ENCODE measurements at places on chromosomes 3 and 15. TPM values are rescaled to one million over a fixed set of nuclear protein-coding genes. Genes with fewer than 3 reads are reported as not detected.
A peak's percentile ranks its signal among the peaks of the same experiment; 100 is the strongest.

GRCh38 chr3:139957844-139958243, 22.9 kb downstream of the CLSTN2 start:
- DNase-seq = no peak
- H3K36me3 ChIP-seq = no peaks in the 10 kb centered on the region
- H3K4me3 ChIP-seq = no peak overlapping the region
- H3K4me1 ChIP-seq = no peaks in the 10 kb centered on the region

GRCh38 chr3:55815262-55815661, 328.2 kb upstream of the WNT5A start:
- no peak overlapping the region for H3K27ac ChIP-seq
- no peak for DNase-seq
- no peaks in the 10 kb centered on the region for H3K4me1 ChIP-seq
- H3K36me3 ChIP-seq = no peaks in the 10 kb centered on the region

DNA sequence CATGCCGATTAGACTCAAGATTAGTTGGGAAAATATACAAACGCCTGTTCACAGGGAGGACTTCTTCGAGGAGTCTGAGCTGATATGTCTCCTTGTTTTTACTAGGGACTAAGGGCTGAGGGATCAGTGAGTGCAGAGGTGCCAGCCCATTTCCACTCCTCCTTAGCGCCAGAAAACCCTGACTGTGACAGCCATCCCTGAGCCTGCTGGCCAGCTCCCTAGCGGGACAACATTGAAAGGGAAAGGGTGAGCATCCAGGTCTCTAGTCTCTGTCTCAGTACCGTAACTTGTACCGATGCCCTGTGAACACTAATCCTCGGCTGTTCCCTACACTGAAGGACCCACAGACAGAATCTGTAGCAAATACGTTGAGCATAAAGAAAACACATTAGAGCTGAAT, 243.4 kb downstream of the WNT5A start:
- no peak overlapping the region for H3K4me3 ChIP-seq
- no peak for DNase-seq
- peaks cover 13% of the 10 kb centered on the region for H3K4me1 ChIP-seq
- H3K27me3 ChIP-seq = no peaks in the 10 kb centered on the region
- H3K36me3 ChIP-seq = no peaks in the 10 kb centered on the region

DNA sequence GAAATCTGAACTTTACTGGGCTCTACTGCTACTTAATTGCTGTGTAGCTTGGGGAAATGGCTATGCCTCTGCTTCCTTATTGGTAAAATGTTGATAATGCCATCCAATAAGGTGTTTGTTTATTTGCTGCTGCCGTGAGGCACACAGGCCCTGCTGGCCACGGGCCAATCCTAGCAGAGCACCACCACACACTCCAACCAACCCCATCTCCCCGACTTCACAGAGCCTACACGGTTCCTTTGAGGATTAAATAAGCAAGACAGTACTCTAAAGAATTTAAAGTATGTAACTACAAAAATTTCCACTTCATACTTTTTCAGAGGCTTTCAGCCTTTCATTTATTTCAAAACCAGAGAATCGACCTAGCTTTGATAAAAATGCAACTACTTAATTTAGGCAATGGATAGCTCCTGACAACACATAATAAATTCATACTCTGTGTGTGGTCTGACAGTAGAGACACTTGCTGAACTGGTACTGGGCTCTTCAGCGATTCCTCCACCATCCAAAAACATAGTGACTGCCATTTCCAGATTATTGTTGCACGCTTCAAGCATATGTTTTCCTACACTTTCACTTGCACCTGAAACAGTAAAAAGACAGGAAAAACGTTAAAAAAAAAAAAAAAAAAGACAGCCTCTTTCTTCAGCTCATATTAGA, 25.3 kb downstream of the UBXN7 start:
- H3K4me3 ChIP-seq = no peak overlapping the region
- no peaks in the 10 kb centered on the region for H3K36me3 ChIP-seq
- H3K27me3 ChIP-seq = no peaks in the 10 kb centered on the region

GRCh38 chr3:186421946-186422345, 59.9 kb upstream of the DGKG start:
- peaks cover 12% of the 10 kb centered on the region for H3K4me1 ChIP-seq
- DNase-seq = no peak

GRCh38 chr3:17931131-17931530, 188.7 kb upstream of the TBC1D5 start:
- no peak for DNase-seq
- no peak overlapping the region for H3K27ac ChIP-seq
- H3K4me3 ChIP-seq = no peak overlapping the region
- H3K36me3 ChIP-seq = no peaks in the 10 kb centered on the region

DNA sequence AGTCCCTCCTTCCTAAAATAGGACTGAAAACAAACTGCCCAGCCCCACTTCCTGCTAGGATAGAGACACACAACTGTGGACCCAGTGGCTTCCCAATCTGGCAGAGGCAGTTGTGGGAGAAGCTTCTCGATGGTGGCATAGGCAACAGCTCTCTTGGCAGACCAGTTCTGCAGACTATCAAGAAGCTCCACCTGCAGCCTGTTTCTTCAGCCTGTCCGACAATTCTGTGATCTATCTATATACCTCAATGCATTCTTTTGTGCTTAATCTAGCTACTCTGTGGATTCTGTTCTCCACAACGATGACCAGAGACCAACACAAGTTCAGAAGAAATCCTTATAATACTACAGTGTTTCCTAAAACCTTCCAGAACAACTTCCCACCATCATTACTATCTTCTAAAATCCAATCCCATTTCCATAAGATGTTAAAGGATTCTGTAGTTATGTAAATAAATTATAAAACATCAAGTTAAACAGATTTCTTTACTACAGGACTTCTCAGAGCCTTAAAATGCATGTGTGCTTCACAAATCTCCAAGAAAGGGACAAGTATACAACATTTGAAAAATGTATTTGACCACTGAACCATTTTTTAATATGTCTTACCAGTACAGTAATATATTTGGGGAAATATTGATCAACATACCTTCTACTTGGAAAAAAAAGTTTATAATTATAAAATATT, 57.7 kb downstream of the IGF2BP2 start:
- DNase-seq = no peak
- no peaks in the 10 kb centered on the region for H3K4me1 ChIP-seq

- no peak for DNase-seq
- no peaks in the 10 kb centered on the region for H3K36me3 ChIP-seq
- H3K27me3 ChIP-seq = no peaks in the 10 kb centered on the region
- H3K4me3 ChIP-seq = no peak overlapping the region
- H3K27ac ChIP-seq = no peak overlapping the region
- H3K4me1 ChIP-seq = peaks cover 32% of the 10 kb centered on the region
Measured at GRCh38 chr3:63932509-63933212, 20.5 kb upstream of the SCAANT1 start.

- no peak overlapping the region for H3K27ac ChIP-seq
- H3K4me3 ChIP-seq = no peak overlapping the region
- no peaks in the 10 kb centered on the region for H3K27me3 ChIP-seq
- DNase-seq = no peak
Measured at GRCh38 chr3:159818997-159819500, 169.6 kb upstream of the IL12A start.

DNA sequence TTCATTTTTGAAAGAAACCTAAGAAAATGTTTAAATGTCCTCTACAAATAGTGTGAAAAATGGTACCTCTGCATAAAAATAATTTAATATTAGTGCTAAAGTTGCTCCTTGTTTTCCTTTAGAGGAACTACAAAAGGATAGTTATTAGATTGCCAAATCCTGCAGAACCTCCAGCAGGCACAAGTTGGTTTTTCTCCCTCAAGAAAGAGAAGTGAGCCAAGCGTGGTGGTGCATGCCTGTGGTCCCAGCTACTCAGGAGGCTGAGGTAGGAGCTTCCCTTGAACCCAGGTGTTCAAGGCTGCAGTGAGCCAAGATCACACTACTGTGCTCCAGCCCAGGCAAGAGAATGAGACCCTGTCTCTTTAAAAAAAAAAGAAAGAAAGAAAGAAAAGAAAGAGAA, 85.1 kb upstream of the TSEN2 start:
- H3K27ac ChIP-seq = no peak overlapping the region
- no peak overlapping the region for H3K4me3 ChIP-seq

DNA sequence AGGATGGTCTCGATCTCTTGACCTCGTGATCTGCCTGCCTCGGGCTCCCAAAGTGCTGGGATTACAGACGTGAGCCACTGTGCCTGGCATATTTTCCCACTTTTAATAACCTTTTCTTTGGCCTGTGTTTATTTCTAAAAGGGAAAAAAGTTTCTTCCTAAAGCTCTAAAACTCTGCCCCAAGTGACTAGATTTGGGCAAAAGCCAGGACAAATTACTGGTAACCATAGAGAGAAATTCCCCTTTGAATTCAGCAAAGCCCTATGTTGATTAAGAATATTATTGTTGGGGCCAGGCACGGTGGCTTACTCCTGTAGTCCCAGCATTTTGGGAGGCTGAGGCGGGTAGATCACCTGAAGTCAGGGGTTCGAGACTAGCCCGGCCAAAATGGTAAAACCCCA, 11.5 kb upstream of the TRPM7 start:
- no peak overlapping the region for H3K4me3 ChIP-seq
- H3K27me3 ChIP-seq = no peaks in the 10 kb centered on the region
- H3K27ac ChIP-seq = no peak overlapping the region
- no peak for DNase-seq

DNA sequence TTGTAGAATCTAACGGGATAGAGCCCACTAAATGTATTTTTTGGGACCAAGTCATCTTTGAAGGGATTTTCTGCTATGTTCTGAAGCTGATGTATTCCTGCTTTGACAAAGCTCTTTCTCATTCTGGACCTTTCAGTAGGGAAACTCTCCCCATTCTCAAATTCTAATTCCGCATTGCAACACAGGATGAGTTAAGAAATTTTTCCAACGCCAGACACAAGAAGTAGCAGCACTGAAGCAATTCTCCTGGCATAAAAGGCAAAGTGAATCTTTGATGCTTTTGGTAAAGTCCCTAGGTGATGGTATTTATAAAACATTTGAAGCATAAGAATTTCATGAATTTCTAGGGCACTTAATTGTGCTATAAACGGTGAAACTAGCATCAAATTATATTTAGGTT, 76.8 kb downstream of the ZPLD1 start:
- no peaks in the 10 kb centered on the region for H3K27me3 ChIP-seq
- no peaks in the 10 kb centered on the region for H3K4me1 ChIP-seq
- no peaks in the 10 kb centered on the region for H3K36me3 ChIP-seq
- H3K4me3 ChIP-seq = no peak overlapping the region
- no peak overlapping the region for H3K27ac ChIP-seq

- no peaks in the 10 kb centered on the region for H3K36me3 ChIP-seq
- no peaks in the 10 kb centered on the region for H3K4me1 ChIP-seq
- DNase-seq = no peak
- no peak overlapping the region for H3K4me3 ChIP-seq
- peak overlapping the region; percentile 41 for H3K27ac ChIP-seq
- no peaks in the 10 kb centered on the region for H3K27me3 ChIP-seq
Measured at GRCh38 chr15:63939531-63940130, 105.9 kb upstream of the HERC1 start.

DNA sequence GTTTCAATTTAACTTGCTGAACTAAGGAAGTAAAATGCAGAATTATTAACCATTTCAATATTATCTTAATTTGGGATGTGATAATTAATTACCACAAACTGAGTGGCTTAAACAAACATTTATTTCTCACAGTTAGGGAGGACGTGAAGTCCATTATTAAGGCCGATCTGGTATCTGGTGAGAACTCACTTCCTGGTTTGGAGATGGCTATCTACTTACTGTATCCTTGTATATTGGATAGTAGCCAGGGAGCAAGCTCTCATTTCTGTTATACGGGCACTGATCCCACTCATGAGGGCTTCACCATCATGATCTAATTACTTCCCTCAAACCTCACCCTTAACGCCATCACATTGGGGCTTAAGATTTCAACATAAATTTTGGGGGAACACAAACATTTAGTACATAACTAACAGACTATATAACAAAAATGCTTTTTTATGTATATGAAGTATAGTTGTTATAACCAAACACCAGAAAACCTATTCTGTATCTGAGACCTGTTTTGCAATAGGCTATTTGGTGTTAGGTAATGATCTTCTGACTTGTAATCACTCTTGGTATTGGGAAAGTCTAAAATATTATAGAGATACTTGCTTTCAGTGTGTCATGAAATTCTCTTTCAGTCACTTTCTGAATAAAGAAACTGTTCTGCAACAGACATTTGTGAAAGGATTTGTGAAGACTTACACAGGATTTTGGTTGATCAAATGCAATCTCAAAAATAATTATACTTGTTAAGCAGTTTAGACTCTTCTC, 4.7 kb upstream of the KPNA4 start:
- DNase-seq = no peak
- H3K4me3 ChIP-seq = no peak overlapping the region
- no peak overlapping the region for H3K27ac ChIP-seq
- H3K27me3 ChIP-seq = no peaks in the 10 kb centered on the region
- peaks cover 7% of the 10 kb centered on the region for H3K4me1 ChIP-seq

GRCh38 chr3:195212033-195212748, 58.8 kb downstream of the XXYLT1 start:
- H3K27ac ChIP-seq = no peak overlapping the region
- no peak overlapping the region for H3K4me3 ChIP-seq
- H3K36me3 ChIP-seq = no peaks in the 10 kb centered on the region
- H3K4me1 ChIP-seq = no peaks in the 10 kb centered on the region
- DNase-seq = no peak
- H3K27me3 ChIP-seq = no peaks in the 10 kb centered on the region

DNA sequence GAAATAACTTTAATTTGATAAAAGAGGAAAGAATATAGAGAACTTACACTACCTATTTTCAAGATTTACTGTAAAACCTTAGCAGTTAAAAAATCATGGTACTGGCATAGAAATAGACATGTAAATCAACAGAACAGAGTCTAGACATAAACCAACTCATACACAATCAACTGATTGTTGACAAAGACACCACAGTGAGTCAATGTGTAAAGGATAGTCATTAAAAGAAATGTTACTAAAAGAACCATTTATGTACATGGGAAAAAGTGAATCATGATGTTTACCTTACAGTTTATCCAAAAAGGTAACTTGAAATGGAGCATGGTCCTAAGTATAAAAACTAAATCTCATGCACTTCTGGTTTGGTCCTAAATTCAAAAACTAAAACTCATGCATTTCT, 847.4 kb downstream of the IGSF11 start:
- H3K27me3 ChIP-seq = no peaks in the 10 kb centered on the region
- no peaks in the 10 kb centered on the region for H3K4me1 ChIP-seq
- no peak overlapping the region for H3K4me3 ChIP-seq
- no peak overlapping the region for H3K27ac ChIP-seq
- no peaks in the 10 kb centered on the region for H3K36me3 ChIP-seq

GRCh38 chr15:78830514-78831228, 19.4 kb upstream of the ADAMTS7 start:
- no peak for DNase-seq
- no peaks in the 10 kb centered on the region for H3K27me3 ChIP-seq
- H3K4me1 ChIP-seq = no peaks in the 10 kb centered on the region
- no peak overlapping the region for H3K27ac ChIP-seq
- no peak overlapping the region for H3K4me3 ChIP-seq
- H3K36me3 ChIP-seq = no peaks in the 10 kb centered on the region

The A4GNT gene
- polyA plus RNA-seq = 1.2 TPM

The UBAP1L gene
- polyA plus RNA-seq = 11.4 TPM

The DAZL gene
- not detected for polyA plus RNA-seq

The SAMMSON gene
- not detected for polyA plus RNA-seq

The MAP6D1 gene
- polyA plus RNA-seq = 1.4 TPM

The CLRN1 gene
- polyA plus RNA-seq = not detected

The HTR3E gene
- not detected for polyA plus RNA-seq

The WDR49 gene
- polyA plus RNA-seq = 0.02 TPM

The ALDH1A3 gene
- 9.0 TPM for polyA plus RNA-seq

Data from pancreas (tissue), 10 donors.